NCI-H1930 (cell line): ENCODE measurements at places on chromosomes 5 and 9.

DNA sequence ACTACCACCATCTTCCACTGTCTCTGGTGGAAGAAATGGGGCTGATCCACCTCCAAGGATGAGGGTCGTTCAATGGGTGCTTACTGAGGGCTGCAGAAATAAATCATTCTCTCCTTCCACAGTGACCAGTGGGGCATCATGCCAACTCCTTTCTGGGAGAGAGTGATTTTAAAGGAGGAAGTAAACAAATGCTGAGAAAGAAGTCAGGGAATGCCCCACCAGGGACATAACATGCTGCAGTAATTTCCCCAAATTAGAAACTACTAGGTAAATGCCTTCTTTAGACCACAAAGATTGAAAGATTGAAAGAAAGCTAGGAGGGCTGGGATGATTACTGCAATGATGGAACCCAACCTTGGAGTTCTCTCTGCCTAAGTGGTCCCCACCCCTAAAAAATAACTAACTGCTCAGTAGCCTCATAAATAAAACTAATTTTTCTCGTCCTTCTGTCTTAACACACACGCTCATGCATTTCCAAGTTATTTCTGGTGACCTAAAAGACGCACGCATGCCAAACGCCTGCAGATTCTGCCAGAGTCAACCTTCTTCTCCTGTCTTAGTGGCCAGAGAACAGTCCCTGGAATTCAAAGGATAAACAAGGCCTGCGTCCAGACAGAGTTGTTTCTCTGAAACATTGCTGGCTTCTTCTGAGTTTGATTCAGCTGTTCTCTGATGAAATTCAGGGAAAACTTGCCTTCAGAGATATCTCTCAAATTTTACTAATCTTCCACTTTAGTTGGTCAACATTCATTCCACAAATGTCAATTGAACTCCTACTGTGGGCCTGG is 250.0 kb downstream of the NR3C1 start:
- DNase-seq = no peak

DNA sequence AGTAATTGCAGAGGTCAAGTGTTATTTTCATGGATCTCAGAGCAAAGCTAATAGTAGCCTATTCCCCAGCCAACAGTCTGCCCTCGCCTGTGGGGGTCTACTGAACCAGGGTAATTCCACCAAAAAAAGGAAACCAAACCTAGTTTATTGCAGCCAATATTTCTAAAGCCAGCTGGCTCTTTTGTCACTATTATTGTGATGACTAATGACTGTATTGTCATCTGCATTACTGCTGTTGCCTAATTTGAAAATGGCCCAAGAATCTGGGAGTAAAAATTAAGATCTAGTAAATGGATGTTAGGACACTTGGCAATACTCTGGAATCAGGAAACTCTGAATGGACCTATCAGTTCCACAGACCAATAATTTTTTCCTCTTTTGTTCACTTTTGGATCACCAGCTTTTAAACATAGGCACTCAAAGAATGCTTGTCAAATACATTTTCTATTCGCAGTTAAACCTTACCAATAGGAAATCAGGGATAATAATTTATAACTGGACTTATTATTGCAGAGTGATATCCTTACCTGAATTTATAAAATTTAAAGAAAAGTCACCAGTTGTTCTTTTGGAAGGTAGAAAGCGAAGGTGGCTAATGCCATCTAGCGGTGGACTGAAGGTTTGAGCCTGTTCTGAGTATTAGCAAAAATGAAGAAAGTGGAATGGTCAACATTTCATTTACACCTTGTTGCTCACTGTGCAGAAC is 69.2 kb downstream of the SYK start:
- peak; percentile 44 for DNase-seq

DNA sequence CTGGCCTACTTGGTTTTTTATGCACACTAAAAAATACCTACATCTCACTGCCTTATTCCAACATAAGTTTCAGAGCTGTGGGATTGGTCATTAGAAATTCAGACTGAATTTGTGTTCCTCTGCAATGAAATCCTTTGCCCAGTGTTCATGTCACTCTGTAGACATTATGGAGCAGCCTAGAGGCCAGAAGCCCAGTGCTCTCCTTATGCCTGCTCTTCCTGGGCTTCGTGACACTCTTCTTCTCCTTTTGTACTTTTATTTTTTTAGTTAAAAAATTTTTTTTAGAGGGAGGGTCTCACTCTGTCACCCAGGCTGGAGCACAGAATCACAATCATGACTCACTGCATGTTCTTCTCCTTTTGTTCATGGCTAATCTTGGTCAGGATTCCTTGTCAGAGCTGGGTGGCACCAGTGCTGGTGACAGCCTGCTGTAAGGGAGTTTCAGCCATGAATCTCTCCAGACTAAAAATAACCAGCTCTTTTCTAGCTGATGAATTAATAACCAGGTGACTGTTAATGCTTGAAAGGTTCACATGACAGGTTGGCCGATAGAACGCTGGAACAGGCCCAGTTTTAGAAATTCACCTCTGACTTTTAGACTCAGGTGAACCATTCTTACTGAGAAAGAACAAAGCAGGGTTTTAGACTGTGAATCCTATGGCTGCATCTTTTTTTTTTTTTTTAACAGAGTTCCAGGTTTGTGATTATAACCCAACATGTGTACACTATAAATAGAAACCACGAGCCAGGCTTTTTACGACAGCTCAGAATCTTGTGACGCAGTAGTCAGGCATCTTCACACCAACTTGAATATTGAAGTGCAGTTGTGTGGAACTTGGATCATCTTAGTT is 34.1 kb upstream of the C5orf47 start:
- no peak for DNase-seq

GRCh38 chr9:121024237-121024636 is 25.8 kb downstream of the C5 start:
- DNase-seq = no peak

DNA sequence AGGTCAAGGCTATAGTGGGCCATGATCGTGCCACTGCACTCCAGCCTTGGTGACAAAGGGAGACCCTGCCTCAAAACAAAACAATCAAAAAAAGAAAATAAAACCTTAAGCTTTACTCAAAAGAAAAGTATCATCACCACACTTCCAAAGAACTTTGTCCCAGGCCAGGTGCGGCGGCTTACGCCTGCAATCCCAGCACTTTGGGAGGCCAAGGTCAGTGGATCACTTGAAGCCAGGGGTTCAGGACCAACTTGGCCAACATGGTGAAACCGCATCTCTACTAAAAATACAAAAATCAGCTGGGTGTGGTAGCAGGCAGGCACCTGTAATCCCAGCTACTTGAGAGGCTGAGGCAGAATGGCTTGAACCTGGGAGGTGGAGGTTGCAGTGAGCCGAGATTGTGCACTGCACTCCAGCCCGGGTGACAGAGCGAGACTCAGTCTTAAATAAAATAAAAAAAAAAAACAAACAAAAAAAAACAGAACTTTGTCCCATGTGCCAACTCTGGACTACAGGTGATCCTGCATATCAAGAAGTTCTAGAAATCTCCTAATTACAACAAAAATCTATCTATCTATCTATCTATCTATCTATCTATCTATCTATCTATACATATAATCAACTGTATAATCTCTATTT is 19.7 kb downstream of the CLINT1 start:
- DNase-seq = no peak

DNA sequence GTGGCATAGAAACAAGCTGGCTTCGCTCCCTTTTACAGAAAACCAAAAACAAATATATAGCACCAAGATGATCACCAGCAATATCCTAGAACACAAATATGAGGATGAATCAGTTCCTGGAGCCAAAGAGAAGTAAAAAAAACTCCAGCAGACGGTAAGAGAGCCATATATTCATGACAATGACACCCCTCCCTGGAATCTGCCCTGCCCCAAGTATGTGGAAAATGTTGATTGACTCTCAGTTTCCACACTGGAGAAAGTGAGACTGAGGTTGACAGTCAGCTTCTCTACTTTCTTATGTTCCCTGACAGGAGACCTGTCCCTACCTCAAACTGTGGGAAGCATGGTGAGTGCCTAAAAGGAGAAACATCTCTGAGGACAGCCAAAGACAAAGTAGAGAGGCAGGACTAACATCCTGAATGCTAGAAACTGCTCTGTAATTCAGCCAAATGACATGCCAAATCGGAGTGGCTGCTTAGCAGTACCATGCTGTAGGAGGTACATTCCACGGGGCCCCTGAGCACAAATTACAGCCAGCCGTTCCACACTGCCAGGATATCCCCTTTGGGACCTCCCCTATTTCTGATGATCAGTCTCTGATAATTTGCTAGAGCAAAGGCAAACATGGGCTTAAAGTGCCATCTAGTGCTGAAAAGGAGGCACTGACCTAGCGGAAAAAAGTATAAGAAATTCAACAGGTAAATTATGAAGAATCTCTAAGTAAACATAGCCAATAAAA is 424.0 kb upstream of the RGMB start:
- DNase-seq = no peak

DNA sequence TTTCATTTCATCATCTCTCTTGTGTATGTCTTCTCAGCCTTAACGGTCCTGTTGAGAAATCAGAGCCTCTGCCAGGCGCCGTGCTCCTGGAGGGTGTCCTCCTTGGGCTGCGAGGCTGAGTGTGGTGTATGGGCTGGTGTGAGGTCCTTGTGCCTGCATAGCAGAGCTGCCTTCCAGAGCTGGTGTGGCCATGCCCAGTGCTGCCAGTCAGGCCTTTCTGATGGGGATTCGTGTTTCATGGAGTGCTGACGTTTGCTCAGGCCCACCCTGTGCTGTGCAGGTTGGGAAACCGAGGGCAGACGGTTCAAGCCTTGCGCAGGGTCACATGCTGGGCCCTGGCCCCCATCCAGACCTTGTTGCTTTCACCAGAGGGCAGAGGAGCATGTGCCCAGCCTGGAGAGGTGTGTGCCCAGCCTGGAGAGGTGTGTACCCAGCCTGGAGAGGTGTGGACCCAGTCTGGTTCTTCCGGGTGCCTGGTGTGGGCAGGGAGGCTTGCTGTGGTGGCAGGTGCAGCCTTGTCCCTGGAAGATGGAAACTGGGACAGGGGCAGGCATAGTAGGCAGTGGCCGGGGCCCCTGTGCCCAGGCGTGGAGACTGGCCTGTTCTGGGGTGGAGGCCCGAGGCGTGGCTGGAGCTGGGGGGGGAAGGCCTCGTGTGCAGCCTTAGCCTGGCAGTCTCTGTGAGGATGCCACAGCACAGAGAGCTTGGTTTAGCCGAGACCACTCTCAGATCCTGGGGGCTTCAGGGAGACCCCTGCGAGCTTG is 84.0 kb downstream of the RXRA start:
- DNase-seq = no peak

DNA sequence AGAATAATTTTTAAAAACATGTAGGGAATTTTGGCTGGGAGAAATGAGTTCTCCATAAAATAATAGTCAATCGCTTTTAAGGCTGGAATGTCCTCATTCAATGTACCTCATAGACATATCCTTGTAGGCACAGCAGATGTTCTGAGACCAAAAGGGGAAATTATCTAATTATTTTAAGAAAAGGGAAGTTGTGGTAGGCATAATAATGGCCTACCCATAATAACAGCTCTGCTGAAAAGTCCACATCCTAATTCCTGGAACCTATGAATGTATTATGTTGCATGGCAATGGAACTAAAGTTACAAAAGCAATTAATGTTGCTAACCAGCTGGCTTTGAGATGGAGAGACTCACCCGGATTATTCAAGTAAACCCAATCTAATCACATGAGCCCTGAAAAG is 216.1 kb downstream of the TRIM36 start:
- DNase-seq = no peak

GRCh38 chr5:96064877-96065276 is 103.2 kb upstream of the ELL2 start:
- DNase-seq = no peak

GRCh38 chr5:43227655-43228054 is 35.6 kb downstream of the NIM1K start:
- DNase-seq = no peak

- no peak for DNase-seq
Measured at GRCh38 chr9:82969291-82969690, 93.7 kb downstream of the RASEF start.

DNA sequence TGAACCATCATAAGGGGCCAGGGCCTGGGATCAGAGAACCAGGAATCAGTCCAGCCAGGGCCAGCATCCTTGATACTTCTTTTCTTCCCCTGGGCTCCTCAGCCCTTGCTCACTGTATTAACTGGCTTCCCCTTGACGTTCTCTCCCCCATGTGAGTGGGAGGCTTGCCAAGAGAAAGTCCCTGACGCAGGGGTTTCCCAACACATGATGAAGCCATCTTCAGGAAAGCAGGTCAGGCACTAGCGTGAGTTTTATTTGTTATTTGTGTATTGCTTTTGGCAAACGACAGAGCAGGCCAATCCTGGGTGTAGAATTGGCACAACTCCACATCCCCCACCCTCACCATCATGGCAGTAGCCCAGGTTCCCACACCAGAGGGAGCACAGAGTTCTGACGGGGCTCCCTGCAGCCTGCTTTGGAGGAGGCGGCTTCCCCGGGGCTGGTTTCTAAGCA is 165.5 kb upstream of the NFIL3 start:
- DNase-seq = no peak

GRCh38 chr5:140725799-140726471 is 25.7 kb downstream of the ZMAT2 start:
- peak; percentile 44 for DNase-seq

DNA sequence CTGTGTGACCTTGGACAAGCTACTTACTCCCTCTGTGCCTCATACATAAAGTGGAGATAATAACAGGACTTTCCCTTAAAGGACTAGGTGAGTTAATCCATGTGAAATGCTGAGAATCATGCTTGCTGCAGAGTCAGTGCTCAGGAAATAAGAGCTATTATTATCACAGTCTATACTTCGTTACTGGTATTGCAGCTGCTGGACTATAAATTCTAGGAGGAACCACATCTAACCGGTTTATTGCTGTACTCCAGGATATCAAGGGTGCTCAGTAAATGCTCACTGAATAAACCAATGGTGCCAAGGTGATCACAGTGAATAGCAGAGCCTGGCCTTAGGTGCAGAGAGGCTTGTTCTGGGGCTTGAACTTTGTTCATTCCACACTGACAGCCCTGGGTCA is 69.3 kb downstream of the HSPA4 start:
- no peak for DNase-seq

- DNase-seq = no peak
Measured at GRCh38 chr9:5651246-5651645, 22.3 kb downstream of the RIC1 start.

GRCh38 chr5:156197042-156197635 is 129.8 kb upstream of the SGCD start:
- DNase-seq = no peak

GRCh38 chr5:74442466-74442865 is 198.1 kb downstream of the ENC1 start:
- no peak for DNase-seq
